ENCODE measurements at places on chromosomes 12 and 14.

GRCh38 chr14:94401083-94401482 is 12.7 kb upstream of the SERPINA1 start:
- peak; percentile 44 for DNase-seq

- no peak for DNase-seq
Measured at GRCh38 chr14:24935796-24936195, 114.2 kb downstream of the STXBP6 start.

GRCh38 chr12:131721548-131721947 is 10.7 kb downstream of the SFSWAP start:
- DNase-seq, result no peak

DNA sequence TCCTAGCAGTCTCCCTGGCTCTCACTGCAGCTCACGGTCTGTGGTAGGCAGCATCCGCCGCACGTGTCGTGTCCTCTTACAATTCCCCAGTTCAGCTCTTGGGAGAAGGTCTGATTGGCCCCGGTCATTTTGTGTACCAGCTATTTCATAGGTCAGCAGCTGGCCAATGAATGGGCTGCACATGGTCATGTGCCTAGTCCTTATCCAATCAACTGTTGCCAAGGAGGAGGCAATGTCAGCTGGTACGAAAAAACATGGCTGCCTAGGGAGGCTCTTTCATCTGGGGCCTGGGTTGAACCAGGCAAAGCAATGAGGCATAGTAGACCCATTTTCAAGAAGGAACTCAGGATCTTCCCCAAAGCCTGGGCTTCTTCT is 46.1 kb downstream of the RNFT2 start:
- DNase-seq, result no peak

GRCh38 chr12:128076188-128076587 is 190.8 kb upstream of the TMEM132C start:
- DNase-seq, result peak; percentile 76

DNA sequence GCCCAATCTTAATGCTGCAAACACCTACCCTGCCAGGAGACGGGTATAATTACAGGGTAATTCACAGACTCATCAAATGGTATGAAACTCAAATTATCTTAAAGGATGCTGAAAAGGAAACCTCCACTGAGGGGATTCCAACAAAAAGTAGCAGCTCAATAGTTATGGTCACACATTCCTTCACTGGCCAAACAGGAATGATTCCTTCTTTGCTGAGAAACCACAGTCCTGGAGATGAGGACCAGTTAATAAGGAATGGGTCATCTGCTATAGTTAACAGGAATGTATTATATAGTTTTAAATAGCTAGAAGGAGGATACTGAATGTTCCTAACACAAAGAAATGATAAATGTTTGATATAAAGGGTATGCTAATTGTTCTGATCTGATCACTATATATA is 136.9 kb downstream of the STXBP6 start:
- no peak for DNase-seq

DNA sequence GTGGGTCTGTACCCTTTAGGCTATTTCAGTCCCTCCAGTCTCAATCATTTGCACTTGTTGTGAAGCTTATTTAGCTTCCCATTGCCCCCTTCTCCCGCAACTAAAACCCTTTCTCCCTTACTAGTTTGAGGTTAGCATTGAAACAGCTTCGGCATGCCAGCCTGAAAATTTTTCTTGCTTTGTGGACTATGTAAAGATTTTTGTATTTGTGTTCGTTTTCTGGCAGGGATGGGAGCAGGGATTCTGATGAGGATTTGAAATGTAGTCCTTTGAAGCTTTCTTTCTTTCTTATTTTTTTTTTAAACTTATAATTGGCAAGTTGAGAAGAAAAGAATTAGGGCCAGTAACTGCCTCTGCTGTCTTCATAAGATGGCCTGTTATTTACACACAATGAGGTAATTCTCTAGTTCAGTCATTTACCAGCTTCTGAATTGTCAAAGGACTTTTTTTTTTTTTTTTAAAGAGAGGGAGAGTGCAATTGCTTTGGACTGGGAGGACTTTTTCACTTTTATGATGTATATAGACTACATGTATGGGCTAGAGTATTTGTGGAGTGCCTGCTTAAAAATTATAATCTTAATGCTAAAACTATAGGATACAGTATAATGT is 29.0 kb downstream of the PALS1 start:
- DNase-seq, result no peak

DNA sequence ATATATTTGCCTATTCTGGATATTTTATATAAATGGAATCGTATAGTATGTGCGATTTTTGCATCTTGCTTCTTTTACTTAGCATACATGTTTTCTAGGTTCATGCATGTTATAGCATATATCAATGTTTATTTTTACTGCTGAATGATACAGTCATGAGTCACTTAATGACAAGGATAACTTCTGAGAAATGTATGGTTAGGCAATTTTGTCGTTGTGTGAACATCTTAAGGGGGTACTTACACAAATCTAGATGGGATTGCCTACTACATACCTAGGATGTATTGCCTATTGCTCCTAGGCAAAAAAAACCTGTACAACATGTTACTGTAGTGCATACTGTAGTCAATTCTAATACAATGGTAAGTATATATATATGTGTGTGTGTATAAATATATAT is 8.8 kb downstream of the USP15 start:
- DNase-seq, result no peak

DNA sequence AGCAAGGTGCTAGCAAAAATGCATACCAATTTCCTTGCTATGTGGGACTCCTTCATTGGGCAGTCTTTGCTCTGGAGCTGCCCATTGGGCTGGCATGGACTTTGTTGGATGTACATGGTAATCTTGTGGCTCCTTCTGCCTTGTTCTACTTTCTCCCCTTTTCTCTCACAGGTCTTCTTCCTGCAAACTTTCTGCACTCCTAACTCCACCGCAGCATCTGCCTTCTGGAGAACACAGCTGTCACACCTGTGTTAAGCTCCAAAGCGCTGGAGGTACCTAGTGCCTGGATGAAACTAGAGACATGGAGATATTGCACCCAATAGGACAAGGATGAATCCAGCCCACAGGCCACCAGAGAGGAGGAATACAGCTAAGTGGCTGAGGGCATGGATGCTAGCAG is 60.7 kb upstream of the CCND2 start:
- no peak for DNase-seq

DNA sequence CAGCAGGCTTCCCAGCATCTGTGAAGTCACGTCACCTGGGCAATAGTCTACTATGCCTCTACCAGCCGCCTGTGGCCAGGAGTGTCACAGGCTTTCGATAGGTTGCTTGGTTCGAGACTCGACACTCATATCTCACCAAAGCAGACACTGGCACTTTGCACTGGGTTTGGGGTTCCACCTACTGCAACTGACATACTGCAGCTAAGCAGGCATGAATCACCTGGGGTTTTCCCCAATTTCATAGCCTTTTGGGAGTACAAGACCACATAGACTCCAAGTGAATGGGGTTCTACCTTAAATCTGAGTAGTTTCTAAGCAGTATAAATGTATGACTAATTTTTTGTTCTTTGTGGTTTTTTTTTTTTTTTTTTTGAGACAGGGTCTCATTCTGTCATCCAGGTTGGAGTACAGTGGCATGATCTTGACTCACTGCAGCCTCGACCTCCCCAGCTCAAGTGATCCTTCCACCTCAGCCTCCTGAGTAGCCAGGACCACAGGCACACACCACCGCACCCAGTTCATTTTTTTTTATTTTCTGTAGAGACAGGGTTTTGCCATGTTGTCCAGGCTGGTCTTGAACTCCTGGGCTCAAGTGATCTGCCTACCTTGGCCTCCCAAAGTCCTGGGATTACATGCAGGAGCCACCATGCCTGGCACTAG is 32.1 kb downstream of the DMAC2L start:
- peak; percentile 66 for DNase-seq

DNA sequence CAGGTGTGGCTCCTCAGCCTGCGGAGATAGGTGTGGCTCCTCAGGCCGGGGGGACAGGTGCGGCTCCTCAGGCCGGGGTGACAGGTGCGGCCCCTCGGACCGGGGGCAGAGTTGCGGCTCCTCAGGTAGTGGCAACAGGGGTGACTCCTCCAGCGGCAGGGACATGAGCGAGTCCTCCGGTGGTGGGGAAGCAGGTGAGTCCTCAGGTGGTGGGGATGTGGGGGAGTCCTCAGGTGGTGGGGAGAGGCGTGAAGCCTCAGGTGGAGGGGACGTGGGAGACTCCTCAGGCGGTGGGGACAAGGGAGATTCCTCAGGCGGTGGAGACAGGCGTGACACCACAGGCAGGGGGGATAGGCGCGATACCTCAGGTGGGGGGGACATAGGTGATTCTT is 9.2 kb downstream of the KMT2D start:
- DNase-seq, result no peak

DNA sequence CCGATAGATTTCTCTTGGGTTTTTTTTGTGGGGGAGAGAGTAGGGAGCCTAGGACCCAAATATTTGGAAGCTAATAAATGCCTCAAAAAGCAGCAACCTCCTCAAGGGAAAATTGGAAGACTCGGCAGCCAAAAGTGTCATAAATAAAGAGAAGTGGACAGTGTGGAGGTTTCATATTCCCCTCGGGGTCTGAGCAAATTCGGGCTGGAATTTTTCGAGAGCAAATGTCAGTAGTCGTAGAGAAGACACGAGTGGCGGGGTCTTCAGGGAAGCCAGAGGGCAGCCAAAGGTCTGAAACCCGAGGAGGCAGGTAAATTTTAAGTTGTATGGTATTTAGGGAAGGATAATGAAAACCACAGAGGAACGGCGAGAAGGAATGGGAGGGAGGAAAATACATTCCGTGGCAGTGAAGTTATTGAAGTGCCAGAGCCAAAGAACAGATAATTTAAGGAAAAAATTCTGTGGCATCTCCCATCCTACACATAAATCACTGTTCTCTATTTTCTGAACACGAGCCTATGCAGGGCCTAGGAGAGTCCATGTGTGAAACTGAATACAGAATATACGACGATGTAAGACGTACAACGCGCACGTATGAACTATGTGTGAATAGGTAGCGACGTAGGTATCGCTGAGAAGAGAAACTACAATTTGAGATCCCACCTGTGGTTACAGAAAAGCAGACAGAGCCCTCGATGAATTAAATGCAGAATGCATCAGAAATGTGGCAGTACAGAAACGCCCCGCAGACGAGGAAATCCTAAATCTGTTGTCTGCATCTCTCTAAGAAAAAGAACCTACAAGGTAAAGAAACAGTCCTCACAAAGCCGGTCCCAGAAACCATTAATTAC is 12.9 kb downstream of the BCL11B start:
- DNase-seq, result no peak

GRCh38 chr12:119742700-119743099 is 74.8 kb downstream of the PRKAB1 start:
- no peak for DNase-seq

GRCh38 chr12:22082190-22082701 is 36.2 kb downstream of the CMAS start:
- no peak for DNase-seq

- DNase-seq, result peak; percentile 16
Measured at GRCh38 chr14:93006567-93007051, 83.7 kb downstream of the CHGA start.

DNA sequence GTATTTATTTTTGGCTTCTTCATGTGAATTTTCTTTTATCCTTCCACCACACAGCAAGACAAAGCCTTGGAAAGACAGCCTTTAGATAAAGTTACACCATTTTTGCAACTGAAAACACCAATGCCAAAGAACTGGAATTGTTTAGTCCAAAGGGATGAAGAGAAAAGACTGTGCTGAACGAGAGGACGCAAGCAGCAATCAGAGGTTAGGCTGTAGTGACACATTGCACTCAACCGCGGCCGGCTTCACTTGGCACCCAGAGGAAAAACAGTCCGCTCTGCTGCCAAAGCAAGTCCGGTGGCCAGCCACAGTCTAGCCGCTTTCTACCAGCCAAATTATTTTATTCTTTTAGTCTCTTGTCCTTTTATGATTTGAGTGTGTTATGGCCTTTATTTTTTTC is 49.1 kb upstream of the KCNJ8 start:
- DNase-seq, result no peak

DNA sequence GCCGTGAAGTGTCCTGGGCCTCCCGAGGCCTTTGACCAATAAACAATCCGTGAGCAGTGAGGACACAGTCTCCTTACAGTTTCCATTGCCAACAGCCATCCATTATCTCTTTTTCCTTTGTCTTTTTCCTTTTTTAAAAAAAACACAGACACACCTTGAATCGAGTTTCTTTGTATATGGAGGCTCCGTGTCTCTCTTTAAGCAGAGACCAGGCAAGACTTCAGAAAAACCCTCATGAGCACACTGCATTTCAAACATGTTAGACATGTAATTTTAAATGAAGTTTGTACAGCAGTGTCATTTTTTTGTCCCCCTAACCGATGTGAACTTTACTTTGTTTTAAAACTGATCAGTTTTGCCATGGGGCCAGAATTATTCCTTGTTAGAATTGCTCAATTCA is 111.1 kb downstream of the SPTSSA start:
- DNase-seq, result no peak

DNA sequence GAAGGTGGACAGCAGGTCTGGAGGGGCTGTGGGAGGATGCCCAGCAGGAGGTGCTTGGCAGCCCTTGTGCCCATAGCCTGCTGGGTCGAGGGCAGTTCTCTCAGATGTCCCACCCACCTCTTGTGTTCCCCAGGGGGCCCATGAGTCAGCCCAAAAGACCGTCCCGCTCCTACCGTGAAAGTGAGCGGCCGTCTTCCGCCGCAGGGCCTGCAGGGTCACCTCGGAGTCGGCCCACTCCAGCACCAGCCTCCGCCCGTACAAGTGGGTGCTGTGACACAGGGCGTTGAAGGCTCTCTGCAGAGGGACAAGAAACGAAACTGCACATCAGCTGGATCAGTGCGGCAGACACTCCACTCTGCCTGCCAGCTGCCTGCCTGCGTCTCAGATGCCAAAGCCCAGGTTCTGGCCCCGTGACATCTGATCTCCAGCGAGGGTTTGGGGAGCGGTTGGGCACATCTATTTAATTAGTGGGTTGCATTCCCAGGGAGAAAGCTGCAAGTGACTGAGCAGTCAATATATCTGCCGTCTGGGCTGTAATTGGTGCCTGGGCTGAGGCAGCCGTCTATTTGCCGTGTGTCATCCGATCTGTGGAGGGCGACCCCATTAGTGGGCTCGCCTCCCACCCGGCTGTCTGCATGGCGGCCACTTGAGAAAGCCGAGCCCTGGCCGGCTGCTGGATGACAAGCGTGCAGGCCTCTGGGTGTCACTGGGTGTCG is 121.5 kb downstream of the RBM19 start:
- DNase-seq, result no peak

GRCh38 chr12:86834217-86834616 is 578.0 kb upstream of the MGAT4C start:
- DNase-seq, result no peak

- peak; percentile 31 for DNase-seq
Measured at GRCh38 chr12:126493366-126494108, 1428.3 kb downstream of the AACS start.

GRCh38 chr12:49683599-49684309 is 23.5 kb downstream of the FMNL3 start:
- no peak for DNase-seq

DNA sequence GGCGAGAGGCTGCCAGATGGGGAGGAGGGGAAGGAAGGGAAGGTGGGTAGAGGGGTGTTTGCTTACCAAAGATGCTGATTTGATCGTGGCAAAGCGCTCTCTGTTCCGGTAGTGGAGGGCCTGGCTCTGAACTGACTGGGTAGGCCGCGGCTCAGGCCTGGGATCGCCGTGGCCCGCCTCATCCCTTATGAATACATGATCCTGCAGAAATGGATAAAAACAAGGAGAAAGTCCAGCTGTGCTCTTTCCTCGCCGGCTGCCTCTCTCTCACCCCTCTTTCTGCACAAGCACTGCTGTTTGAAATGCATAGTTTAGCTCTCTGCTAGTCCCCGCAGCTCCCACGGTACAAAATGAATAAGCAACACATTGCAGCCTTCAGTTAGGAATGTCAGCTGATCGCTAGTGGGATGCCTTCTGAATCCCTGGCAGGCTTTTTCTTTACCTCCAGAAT is 53.8 kb downstream of the PEBP1 start:
- no peak for DNase-seq

Measured in RCC 7860 (cell line).